Esophagus squamous epithelium (tissue), 5 donors: ENCODE measurements at places on chromosomes 1 and 21. TPM values are rescaled to one million over a fixed set of nuclear protein-coding genes. Genes with fewer than 3 reads are reported as not detected.

- DNase-seq, result no peak
- no peaks in the 10 kb centered on the region for H3K27me3 ChIP-seq
- H3K36me3 ChIP-seq, result no peaks in the 10 kb centered on the region
- peak overlapping the region; percentile 96 for H3K27ac ChIP-seq
Observed at GRCh38 chr1:150973836-150974579, 627 bp downstream of the CERS2 start.

GRCh38 chr1:158025576-158026230, 32.3 kb downstream of the KIRREL1 start:
- peak overlapping the region; percentile 57 for H3K27ac ChIP-seq
- H3K27me3 ChIP-seq, result no peaks in the 10 kb centered on the region
- no peak for DNase-seq
- no peaks in the 10 kb centered on the region for H3K36me3 ChIP-seq
- H3K4me1 ChIP-seq, result peaks cover 27% of the 10 kb centered on the region

GRCh38 chr1:206774093-206774492, 1.8 kb upstream of the IL10 start:
- H3K4me1 ChIP-seq, result peaks cover 23% of the 10 kb centered on the region
- H3K27me3 ChIP-seq, result no peaks in the 10 kb centered on the region
- no peaks in the 10 kb centered on the region for H3K36me3 ChIP-seq
- DNase-seq, result no peak
- no peak overlapping the region for H3K4me3 ChIP-seq

GBP6 gene
- total RNA-seq, result 513 TPM

HMGN1 gene
- total RNA-seq, result 114 TPM

- no peaks in the 10 kb centered on the region for H3K27me3 ChIP-seq
- DNase-seq, result no peak
- H3K4me3 ChIP-seq, result no peak overlapping the region
- no peaks in the 10 kb centered on the region for H3K36me3 ChIP-seq
- peak overlapping the region; percentile 34 for H3K27ac ChIP-seq
- H3K4me1 ChIP-seq, result no peaks in the 10 kb centered on the region
Observed at GRCh38 chr1:172278478-172278877, 142.0 kb upstream of the C1orf105 start.

DNA sequence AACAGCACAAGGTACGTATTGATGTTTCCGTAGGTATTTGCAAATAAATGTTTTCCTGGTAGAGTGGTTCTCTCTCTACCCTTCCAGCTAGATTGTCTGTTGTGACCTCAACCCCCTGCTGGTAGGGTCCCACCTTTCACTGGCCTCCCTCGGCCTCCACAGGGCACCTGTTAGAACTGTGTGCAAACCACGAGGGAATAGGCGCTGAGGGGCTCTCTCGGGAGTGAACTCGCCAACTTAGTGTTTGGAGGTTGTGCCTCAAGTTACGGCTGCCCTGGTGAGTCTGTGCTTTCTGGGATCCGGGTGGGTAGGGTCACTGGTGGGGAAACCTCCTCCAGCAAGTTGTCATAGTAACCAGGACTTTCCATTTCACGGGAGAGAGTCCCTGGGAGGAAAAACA, 204.7 kb upstream of the EDN2 start:
- H3K36me3 ChIP-seq, result no peaks in the 10 kb centered on the region
- no peak overlapping the region for H3K27ac ChIP-seq
- peaks cover 9% of the 10 kb centered on the region for H3K4me1 ChIP-seq
- no peak for DNase-seq

GRCh38 chr1:103074224-103074623, 34.1 kb downstream of the COL11A1 start:
- no peak overlapping the region for H3K27ac ChIP-seq
- no peaks in the 10 kb centered on the region for H3K27me3 ChIP-seq
- H3K4me3 ChIP-seq, result no peak overlapping the region
- no peaks in the 10 kb centered on the region for H3K4me1 ChIP-seq
- no peaks in the 10 kb centered on the region for H3K36me3 ChIP-seq

LRIF1 gene
- total RNA-seq, result 5.3 TPM

- H3K36me3 ChIP-seq, result no peaks in the 10 kb centered on the region
- no peak for DNase-seq
- peaks cover 25% of the 10 kb centered on the region for H3K4me1 ChIP-seq
- no peak overlapping the region for H3K27ac ChIP-seq
Observed at GRCh38 chr1:228835911-228836310, 100.6 kb downstream of the RHOU start.

GRCh38 chr1:9654834-9655723, 3.5 kb downstream of the PIK3CD start:
- no peak overlapping the region for H3K4me3 ChIP-seq
- peaks cover 11% of the 10 kb centered on the region for H3K4me1 ChIP-seq
- DNase-seq, result no peak
- no peaks in the 10 kb centered on the region for H3K36me3 ChIP-seq
- H3K27me3 ChIP-seq, result no peaks in the 10 kb centered on the region

- no peaks in the 10 kb centered on the region for H3K27me3 ChIP-seq
- H3K27ac ChIP-seq, result peak within 1 kb of the TSS; percentile 79
- peak within 1 kb of the TSS; percentile 95 for H3K4me3 ChIP-seq
- peaks cover 35% of the 10 kb centered on the region for H3K36me3 ChIP-seq
Observed at GRCh38 chr21:41425954-41426675, at the start of gene MX1. Gene MX1 (plus strand): TSS chr21:41426239. CDS start chr21:41432071, 5,832 bp downstream.

GRCh38 chr1:107529511-107530149, 388.8 kb downstream of the NTNG1 start:
- no peak for DNase-seq
- no peak overlapping the region for H3K4me3 ChIP-seq
- H3K27ac ChIP-seq, result peak overlapping the region; percentile 81
- no peaks in the 10 kb centered on the region for H3K36me3 ChIP-seq
- H3K4me1 ChIP-seq, result peaks cover 53% of the 10 kb centered on the region

- no peaks in the 10 kb centered on the region for H3K36me3 ChIP-seq
- H3K4me1 ChIP-seq, result peaks cover 22% of the 10 kb centered on the region
- no peak for DNase-seq
Observed at GRCh38 chr1:212290608-212291007, 5.4 kb downstream of the PPP2R5A start.

DNA sequence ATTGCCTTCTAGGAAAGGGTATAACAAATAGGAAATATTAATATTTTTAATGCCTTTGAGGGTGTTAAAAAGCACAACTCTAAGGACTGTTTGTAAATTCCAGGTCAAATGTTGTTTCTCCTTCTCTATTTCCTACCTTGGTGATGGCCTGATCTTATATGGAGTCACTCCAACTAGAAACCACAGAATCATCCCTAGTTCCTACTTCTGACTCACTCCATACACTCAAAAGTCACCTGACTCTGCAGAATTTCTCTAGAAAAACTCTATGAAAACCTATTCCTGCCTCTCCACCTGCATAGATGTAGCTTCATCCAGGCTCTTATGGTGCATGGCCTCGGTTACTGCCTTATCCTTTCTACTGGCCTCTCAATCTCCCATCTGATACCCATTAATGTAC, 14.5 kb downstream of the RGS4 start:
- DNase-seq, result no peak
- no peak overlapping the region for H3K4me3 ChIP-seq
- no peaks in the 10 kb centered on the region for H3K36me3 ChIP-seq
- H3K4me1 ChIP-seq, result no peaks in the 10 kb centered on the region

- no peaks in the 10 kb centered on the region for H3K36me3 ChIP-seq
- H3K27ac ChIP-seq, result no peak overlapping the region
- DNase-seq, result no peak
Observed at GRCh38 chr21:28104346-28104745, 888.3 kb downstream of the LTN1 start.

- no peak for DNase-seq
- no peaks in the 10 kb centered on the region for H3K4me1 ChIP-seq
- H3K36me3 ChIP-seq, result no peaks in the 10 kb centered on the region
- H3K27me3 ChIP-seq, result no peaks in the 10 kb centered on the region
- H3K27ac ChIP-seq, result no peak overlapping the region
Observed at GRCh38 chr1:79797487-79797886, 791.0 kb upstream of the ADGRL4 start.

- peaks cover under 1% of the 10 kb centered on the region for H3K36me3 ChIP-seq
- no peak for DNase-seq
- H3K4me3 ChIP-seq, result no peak overlapping the region
- H3K4me1 ChIP-seq, result no peaks in the 10 kb centered on the region
- H3K27me3 ChIP-seq, result no peaks in the 10 kb centered on the region
Observed at GRCh38 chr1:165645654-165646366, 14.8 kb downstream of the MGST3 start.

DDR2 gene
- total RNA-seq, result 8.2 TPM
